CD4-positive, alpha-beta memory T cell (primary cell): ENCODE measurements at places on chromosomes 7 and 10. TPM values are rescaled to one million over a fixed set of nuclear protein-coding genes. Genes with fewer than 3 reads are reported as not detected.

DNA sequence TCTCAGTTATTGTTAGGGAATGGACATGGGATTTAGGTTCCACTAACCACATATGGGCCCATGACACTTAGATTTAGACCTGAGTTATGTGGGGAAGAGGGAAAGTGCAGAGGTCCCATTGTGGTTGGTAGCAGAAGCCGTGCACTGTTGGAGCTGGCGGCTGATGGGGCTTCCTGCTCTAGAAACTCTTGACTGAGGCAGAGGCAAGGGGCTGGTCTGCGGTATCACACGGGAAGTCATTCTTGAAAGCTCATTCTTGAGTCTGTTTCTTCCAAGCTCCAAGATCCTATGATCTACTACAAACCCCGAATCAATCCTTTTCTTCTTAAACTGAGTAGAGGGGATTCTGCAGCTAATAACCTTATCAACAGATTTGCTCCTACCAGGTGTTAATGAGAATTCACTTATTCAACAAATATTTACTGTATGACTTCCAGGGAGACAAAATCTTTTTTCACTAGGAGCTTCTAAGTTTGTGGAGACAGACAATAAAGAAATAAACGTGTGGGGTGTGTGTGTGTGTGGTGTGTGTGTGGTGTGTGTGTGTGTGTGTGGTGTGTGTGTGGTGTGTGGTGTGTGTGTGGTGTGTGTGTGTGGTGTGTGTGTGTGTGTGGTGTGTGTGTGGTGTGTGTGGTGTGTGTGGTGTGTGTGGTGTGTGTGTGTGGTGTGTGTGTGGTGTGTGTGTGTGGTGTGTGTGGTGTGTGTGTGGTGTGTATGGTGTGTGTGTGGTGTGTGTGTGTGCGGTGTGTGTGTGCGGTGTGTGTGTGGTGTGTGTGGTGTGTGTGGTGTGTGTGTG is 57.1 kb downstream of the AOC1 start:
- peak; percentile 51 for DNase-seq

- DNase-seq: no peak
Observed at GRCh38 chr10:132817701-132818211, 31.8 kb upstream of the NKX6-2 start.

DNA sequence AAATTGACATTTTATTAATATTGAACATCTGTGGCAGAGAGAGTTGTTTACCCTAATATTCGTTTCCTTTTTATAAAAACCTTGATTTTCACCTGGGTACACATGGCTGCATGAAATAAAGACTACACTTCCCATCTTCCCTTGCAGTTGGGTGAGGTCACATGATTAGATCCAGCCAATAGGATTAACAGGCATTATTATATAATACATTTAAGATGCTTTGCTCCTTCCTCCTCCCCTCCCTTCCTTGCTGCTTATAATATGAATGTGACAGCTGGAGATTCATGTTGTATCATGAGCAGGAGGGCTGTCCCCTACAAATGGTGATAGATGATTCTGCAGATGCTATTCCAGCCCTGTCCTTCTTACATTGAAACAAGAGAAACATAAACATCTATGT is 146.6 kb downstream of the SH2D4B start:
- DNase-seq: peak; percentile 51

The KCP gene
- 0.55 TPM for total RNA-seq

- no peak for DNase-seq
Observed at GRCh38 chr10:24215196-24215595, 6.3 kb downstream of the KIAA1217 start.

- DNase-seq: no peak
Observed at GRCh38 chr10:70657041-70657440, 15.3 kb upstream of the ADAMTS14 start.

- DNase-seq: no peak
Observed at GRCh38 chr10:11517150-11517549, 94.3 kb downstream of the USP6NL start.

The PANK1 gene
- 4.5 TPM for total RNA-seq

DNA sequence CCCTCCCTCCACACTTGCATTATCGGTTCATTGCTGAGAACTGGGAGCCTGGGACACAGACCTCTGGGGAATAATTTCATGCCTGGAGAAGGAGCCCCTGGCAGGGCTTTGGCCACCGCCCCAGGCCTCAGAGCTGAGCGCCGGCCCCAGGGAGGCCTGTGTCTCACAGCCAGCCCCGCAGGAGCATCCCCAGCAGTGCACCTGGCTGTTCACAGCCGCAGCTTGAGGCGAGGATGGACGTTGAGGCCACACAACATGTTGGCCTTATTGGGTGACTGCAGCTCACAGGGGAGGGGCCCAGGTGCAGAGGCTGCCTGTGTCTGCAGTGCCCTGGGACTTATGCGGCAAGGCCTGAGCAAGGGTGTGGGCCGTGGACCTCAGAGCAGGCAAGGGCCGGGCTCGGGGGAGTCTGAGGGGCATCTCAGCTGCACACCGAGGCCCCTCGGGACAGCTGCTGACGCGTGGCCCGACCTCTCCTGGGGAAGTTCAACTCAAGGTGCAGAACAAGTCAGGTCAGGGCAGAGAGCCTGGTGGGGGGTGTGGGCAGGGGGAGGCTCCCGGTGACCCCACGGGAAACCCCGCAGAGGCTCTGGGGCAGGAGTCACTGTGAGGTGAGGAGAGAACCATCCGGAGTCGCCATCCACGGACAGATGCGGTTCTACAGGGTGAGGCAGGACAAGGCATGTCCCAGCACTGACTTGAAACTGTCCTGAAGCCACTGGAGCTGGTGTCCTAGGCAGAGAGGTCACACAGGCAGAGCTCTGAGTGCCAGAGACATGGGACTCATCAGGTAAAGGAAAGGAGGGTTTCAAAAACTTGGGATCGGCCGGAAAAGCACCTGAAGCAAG is 13.1 kb upstream of the UBE3C start:
- no peak for DNase-seq

- DNase-seq: peak; percentile 69
Observed at GRCh38 chr7:75776295-75776971, 4.4 kb upstream of the CCL26 start.
